ENCODE measurements at places on chromosomes 3 and 15.

- DNase-seq, result no peak
- H3K4me1 ChIP-seq, result no peaks in the 10 kb centered on the region
- H3K27ac ChIP-seq, result no peak overlapping the region
- no peaks in the 10 kb centered on the region for H3K36me3 ChIP-seq
- H3K27me3 ChIP-seq, result no peaks in the 10 kb centered on the region
These were observed 64.9 kb upstream of the PYGO1 start for GRCh38 chr15:55652909-55653495.

GRCh38 chr15:89486726-89487050 is 9.7 kb downstream of the RHCG start:
- H3K27ac ChIP-seq, result no peak overlapping the region
- H3K4me1 ChIP-seq, result no peaks in the 10 kb centered on the region
- H3K27me3 ChIP-seq, result peaks cover 25% of the 10 kb centered on the region
- DNase-seq, result no peak
- H3K36me3 ChIP-seq, result no peaks in the 10 kb centered on the region

DNA sequence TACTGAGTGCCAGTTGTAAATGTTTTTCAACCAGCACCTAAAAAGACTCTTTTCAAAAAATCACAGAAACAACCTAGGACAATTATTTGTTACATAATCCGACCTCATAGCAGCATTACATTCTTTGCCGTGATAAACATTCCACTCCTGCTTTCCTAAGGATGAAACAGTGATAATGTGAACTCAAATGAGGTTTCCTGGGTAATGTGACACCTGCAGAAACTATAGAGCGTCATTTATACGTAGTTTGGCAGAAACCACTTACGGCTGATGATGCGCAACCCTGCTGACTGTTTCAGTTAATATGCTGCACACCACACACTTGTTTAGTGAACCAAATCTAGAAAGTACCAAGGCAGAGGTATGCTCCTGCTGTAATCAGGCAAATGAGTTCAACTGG is 55.8 kb downstream of the SEMA6D start:
- no peaks in the 10 kb centered on the region for H3K27me3 ChIP-seq
- H3K4me3 ChIP-seq, result no peak overlapping the region
- H3K27ac ChIP-seq, result no peak overlapping the region
- DNase-seq, result no peak
- peaks cover 14% of the 10 kb centered on the region for H3K36me3 ChIP-seq

DNA sequence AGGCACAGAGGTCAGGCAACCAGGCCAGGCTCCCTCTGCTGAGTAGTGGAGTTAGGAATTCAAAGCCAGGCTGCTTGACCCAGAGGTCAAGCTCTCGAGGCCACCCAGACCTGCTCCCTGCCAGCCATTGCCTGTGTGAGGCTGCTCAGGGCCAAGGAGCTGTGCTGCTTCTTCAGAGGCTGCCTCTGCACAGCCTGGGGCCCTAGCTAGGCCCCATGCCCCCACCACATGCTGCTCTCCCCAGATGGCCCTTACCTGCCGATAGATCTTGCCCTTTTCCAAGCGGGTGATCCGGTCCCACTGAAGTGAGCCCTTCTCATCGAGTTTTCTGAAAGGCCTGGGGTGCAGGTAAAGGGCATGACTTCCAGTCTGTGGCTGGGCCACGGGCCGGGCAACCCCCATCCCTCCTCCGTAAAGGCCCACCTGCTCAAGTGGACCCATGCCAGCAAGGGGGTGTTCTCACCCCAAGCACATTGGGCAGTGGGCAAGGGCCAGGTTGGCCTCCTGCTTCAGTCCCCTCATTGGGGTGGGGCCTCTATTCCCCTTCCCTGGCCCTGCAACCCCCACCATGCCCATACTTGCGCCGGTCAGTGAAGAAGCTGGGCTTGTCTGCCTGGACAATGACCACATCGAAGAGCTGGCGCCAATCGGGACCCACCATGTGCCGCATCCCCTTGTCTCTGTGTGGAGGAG is 6.5 kb downstream of the NT5DC2 start:
- no peaks in the 10 kb centered on the region for H3K36me3 ChIP-seq
- no peak overlapping the region for H3K4me3 ChIP-seq
- H3K27me3 ChIP-seq, result no peaks in the 10 kb centered on the region
- peaks cover 33% of the 10 kb centered on the region for H3K4me1 ChIP-seq

GRCh38 chr15:59176653-59177316 is 29.9 kb upstream of the LDHAL6B start:
- H3K27me3 ChIP-seq, result no peaks in the 10 kb centered on the region
- H3K4me3 ChIP-seq, result no peak overlapping the region
- H3K36me3 ChIP-seq, result no peaks in the 10 kb centered on the region
- DNase-seq, result no peak
- H3K4me1 ChIP-seq, result peaks cover 14% of the 10 kb centered on the region

DNA sequence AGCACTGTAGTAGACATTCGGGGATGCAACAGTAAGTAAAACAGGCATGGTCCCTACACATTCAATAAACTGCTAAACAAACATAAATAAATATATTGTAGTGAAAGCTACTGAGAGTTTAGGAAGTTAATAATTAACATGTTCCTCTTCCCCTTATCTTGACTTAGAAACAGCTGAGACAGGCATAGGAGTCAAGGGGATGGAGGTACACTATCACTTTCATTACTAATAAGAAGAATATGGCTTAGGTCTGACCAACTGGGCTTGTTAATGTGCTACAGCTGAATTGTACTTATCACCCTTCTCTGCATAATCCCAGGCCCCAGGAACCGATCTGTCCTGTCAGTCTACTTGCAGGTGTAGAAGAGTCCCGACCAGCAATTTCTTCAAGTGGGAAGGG is 116.3 kb upstream of the DAZL start:
- H3K27ac ChIP-seq, result no peak overlapping the region
- H3K27me3 ChIP-seq, result no peaks in the 10 kb centered on the region
- H3K36me3 ChIP-seq, result no peaks in the 10 kb centered on the region
- peaks cover 10% of the 10 kb centered on the region for H3K4me1 ChIP-seq
- no peak overlapping the region for H3K4me3 ChIP-seq

DNA sequence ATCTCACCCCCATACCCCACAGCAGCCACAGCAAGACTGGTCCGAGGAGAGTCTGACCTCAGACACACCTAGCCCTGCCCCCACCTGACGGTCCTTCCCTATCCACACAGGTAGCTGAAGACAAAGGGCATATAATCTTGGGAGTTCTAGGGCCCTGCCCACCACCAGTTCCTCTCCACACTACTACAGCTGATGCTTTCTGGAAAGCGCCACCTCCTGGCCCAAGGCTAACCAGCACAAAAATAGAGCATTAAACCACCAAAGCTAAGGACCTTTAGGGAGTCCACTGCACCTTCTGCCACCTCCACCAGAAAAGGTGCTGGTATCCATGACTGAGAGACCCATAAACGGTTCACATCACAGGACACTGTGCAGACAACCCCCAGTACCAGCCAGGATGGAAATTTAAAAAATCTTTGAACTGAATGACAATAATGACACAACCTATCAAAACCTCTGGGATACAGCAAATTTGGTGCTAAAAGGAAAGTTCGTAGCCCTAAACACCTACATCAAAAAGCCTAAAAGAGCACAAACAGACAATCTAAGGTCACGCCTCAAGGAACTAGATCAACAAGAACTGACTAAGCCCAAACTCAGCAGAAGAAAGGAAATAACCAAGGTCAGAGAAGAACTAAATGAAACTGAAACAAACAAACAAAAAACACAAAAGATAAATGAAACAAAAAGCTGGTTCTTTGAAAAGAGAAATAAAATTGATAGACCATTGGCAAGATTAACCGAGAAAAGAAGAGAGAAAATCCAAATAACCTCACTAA is 122.1 kb upstream of the TPRG1 start:
- no peaks in the 10 kb centered on the region for H3K27me3 ChIP-seq
- H3K36me3 ChIP-seq, result no peaks in the 10 kb centered on the region
- DNase-seq, result no peak
- H3K4me3 ChIP-seq, result no peak overlapping the region

- H3K27me3 ChIP-seq, result no peaks in the 10 kb centered on the region
- H3K4me1 ChIP-seq, result no peaks in the 10 kb centered on the region
- no peak for DNase-seq
- no peaks in the 10 kb centered on the region for H3K36me3 ChIP-seq
These were observed 28.4 kb downstream of the P3H2 start for GRCh38 chr3:190092250-190092649.

DNA sequence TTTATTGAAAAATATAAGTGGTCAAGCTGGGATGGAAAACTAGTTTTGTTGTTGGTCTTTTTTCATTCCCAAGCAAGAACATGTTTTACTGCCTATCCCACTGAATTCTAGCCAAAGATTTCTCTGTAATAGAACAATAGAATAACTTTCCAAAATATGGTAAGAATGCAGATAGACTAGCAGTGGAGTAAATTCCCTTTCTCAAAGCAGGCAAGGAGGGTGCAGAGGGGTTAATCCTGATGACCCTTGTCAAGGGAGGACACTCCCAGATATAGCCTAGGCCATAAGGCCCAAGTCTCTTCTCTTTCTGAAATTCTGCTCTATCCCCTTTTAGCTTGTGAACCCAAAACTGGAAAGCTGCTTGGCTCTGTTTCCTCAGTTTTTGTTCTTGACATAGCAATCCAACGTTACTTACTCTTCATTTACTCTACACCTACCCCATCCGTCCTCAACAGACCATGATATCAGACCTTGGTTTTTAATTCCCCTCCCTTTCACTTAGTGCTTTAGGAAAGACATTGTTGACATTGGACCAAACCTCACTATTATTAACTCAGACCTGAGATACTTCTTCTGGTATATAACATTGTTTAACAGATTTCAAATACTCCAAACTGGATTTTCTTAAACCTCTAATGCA is 453.6 kb upstream of the THBS1 start:
- no peaks in the 10 kb centered on the region for H3K27me3 ChIP-seq
- H3K4me3 ChIP-seq, result no peak overlapping the region
- no peak overlapping the region for H3K27ac ChIP-seq
- no peak for DNase-seq
